ENCODE measurements at places on chromosomes 4 and X.

DNA sequence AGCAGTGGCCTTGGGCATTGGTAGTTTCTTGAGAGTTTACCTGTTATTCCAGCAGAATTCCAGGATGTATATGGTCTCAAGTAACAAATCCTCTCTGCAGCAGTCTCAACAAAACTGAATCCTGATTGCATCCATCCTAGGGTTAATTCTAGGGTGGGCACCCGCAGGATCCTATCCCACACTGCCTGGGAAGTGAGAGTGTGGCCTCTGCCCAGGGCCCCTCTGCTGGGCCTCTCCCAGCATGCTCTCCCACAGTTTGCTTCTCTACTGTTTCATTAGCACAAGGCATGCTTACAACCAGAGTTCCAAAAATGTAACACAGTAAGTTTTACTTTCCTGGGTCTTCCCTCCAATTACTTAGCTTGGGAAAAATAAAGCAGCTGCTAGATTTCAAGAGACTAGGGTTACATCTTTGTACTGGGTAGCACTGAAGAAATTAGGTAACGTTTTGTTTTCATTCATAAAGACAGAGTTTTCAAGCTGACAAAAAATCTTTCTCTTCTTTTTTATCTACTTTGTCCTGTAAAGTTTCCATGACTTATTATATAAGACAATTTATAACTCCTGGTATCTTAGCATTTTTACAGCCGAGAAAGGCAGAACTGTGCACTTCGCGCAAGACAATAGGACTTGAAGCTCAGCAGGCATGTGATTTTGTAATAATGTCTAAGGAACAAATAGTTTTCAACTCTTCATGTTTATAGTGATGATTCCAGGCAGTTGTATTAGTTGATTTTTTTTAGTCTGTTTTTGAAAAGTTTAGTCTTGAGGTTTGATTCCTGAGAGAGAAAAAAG is 131.2 kb upstream of the PCDH18 start:
- DNase-seq = no peak

DNA sequence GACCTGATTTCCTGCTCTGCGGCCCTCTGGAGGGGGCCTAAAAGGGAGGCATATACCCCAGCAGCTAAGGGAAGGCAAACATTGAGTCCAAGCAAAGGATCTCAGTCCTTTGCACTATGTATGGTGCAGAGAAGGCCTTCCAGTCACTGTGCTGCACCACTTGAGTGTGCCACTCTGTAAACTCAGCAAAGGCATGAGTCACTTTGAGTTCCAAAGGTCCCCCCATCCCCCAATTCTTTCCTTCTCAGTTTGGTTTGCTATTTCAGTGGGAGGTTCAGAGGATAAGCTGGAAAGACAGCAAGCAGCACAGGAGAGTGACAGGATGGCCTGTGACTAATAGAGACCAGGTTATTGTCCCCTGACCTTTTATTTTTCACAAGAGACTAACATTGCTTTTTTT is 131.3 kb downstream of the FHDC1 start:
- DNase-seq = no peak

DNA sequence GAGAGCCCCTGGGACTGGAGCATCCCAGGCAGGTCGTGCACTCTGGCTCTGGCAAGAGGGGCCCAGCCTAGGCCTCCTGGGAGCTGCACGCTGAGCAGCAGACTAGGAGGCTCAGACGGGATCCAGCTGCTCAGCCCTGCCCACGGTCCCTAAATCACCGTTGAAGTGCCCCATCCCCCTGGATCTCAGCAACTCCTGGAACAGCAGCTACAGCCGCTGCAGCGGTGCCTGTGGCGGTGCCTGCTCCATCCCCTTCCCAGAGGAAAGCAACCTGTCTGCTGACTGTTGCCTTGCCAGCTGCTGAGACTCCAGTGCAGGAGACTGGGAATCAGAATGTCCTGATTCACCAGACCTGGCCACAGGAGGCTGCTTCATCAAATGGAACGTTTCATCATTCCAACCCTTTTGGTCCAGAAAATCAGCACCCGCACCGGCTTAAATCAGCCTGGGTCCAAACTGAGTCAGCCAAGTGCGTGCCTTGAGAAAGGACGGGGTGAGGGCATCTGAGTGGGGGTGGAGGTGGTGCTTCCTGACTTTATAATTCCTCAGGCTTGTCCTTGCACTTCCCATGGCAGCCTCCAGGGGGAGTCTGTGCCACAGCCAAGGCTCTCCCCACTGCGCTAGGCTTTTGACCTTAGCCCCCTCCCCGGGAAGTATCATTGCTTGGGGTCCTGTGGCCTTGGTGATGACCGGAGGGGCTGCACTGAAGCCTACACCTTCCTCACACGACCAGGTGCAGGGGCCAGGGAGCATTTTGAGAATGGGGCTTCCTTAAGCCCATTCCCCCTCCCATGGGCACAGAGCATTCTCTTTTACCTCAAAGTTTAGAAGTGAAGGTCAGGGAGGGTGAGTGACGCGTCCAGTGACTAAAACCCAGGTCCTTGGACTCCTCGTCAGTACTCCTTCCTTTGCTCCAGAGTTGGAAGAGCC is 6.5 kb downstream of the ZNF185 start:
- DNase-seq = peak; percentile 35

DNA sequence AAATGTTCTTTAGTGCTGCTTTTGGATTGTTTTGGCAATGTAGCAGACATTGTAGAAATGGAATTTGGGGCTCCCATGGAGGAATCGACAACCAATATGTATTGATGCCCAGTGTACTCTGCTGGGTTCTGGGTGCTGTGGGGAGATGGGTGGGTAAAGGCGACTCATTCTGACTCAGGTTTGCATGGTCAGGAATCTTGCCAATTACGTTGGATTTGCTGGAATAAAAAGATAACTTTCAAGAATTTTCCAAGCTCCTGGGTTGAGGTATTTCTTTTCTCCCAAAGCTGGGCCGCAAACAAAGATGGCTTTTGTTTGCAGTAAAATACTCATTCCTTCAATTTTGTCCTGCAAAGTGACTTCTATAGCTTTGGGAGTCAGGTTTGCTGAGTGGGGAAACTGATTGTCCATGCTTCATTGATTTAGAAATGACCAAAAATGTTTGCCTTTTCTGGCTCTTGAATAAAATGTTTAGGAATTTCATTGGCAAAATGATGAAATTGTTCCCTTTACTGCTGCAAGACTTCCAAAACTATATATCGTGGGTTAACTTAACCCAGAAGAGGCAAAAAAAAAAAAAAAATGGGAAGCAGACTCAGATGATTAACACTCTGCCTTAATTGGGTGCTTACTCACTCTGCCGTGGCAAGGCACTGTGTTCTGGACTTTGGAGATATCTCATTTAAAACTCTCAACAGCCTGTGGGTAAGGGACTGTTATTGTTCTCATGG is 57.0 kb downstream of the RTL9 start:
- DNase-seq = no peak

DNA sequence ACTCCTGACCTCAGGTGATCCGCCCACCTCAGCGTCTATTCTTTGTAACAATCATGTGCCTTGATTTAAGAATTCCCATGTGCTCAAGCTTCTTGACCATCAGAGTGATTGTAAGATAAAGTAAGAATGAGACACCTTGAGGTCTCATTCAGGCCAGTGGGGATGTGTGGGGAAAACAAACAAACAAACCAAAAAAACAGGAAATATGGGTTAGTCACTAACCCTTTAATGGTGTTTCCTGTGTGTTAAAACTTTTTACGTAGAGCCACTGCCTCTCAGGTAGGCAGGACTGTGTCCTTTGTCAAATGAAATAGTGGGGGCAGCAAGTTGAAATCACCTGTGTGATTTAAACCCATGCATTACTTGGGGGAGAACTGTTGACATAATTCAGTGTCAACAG is 91.5 kb upstream of the DHRSX start:
- no peak for DNase-seq

DNA sequence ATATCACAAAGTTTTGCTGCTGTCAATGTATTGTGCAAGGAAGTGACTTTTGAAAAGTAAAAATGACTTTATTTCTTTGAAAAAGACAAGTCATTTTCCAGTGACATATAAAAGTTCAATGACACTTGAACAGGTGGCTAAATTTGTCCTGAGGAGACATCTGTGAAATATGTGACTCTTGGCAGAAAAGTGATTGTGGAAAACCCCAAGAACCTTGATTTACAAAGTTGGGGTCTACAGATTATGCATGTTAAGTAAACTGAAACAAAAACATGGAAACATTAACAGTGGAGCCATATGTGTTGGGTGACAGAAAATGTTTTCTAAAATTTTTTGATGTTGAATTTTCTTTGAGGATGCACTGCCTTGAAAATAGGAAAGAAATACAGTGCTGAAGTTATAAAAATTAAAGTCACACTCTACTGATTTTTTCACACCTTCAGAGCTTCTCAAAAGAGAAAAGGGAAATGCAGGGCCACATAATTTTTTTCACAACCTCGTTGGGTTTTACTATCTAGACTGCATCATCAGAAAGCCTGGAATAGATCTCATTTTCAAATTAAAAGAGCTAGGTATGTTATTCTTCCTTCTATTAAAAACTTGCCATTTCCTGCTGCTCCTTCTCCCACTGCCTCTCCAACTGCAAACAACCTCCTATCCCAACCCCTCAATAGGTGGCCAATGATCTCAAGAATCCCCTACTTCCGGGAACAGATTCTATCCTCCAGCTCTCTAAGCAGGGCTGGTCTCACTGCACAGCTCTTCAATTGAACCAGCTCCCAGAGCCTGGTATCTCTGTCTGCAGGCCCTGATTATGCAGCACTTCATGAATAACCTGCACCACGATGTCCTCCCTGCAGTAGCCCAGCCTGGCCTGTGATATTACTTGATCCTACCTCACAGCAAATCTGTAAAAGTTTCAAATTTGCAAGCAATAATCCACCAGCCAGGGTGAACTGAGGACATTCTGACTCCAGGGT is 570.8 kb upstream of the CPEB2 start:
- no peak for DNase-seq

DNA sequence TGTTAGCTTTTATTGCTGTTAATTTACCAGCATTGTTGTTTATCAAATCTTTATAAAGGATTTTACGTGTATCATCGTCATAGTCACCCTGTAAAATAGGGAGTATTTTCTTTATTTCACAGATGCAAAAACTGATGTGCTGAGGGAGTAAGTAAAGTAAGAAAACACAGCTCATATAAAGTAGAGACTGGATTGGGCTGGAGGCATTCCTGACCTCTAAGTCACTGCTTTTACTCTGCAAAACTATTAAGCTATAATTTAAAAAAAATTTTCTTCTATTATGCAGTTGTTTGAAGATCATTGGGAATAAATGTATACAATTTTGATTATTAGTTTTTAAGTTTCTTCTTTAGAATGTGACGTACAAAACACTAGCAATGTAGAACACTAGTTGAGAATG is 45.9 kb downstream of the NUDT6 start:
- no peak for DNase-seq

DNA sequence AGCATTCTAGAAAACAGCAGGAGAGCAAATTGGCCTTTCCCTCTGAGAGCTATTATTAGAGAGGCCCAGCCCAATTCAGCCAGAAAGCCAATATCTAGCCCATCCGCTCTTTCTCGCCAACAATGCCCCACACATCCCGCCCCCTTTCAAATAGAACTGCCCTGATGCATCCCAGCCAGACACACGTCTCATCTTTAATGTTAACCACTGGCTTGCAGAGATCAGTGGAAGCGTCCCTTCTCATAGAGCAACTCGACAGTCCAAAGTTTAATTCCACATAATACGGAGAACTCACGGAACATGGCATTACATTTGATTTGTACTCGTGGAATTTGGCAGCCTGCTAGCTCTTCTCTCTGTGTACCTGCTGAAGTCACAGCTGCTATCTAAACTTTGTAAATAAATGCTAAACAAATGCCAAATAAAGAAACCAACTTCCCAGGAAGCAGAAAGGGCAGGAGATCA is 304.4 kb downstream of the DHX15 start:
- DNase-seq = no peak

- no peak for DNase-seq
Measured at GRCh38 chrX:15786915-15787314, 3.4 kb upstream of the ZRSR2 start.

DNA sequence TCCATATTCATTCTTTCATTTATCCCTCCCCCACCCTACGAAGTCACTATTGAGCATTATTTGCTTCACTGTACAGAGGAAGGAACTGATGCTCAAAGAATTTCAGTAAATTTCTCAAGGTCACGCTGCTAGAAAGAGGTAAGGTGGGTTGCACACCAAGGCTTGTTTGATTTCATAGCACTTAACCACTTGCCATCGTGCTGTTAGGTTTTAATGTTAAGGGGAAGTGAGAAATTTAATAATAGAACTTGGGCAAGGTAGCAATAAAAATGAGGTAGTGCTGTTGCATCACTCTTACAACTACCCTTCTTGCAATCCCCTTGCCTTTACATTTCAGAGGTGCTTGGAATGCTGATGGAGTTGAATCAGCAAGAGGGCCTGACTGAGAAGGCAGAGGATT is 343.1 kb downstream of the MID1IP1 start:
- peak; percentile 6 for DNase-seq

GRCh38 chrX:7925867-7926472 is 1.2 kb downstream of the PNPLA4 start:
- DNase-seq = no peak

- no peak for DNase-seq
Measured at GRCh38 chr4:185999207-185999606, 69.7 kb upstream of the TLR3 start.

DNA sequence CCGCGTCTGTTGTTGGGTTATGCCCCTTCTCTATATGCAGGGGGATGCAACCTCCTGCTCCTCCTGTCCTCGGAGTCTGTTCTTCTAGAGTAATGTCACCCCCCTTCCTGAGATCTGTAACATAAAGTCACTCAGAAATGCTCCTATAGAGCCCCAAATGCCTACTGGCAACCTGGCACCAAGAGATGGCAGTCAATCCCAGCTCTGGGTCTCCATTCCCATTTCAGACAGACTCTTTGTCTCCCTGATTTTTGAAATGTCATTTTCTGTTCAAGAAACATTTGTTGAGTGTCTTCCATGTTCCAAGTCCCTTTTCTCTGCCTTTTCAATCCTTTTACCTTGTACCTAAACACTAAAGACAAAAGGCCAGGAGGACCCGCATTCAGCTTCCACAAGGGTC is 9.6 kb upstream of the PRDM8 start:
- DNase-seq = no peak

- no peak for DNase-seq
Measured at GRCh38 chr4:2458546-2459491, 10.1 kb upstream of the RNF4 start.

GRCh38 chr4:75858721-75859120 is 43.5 kb downstream of the PPEF2 start:
- DNase-seq = no peak

- DNase-seq = no peak
Measured at GRCh38 chrX:107323786-107324492, 117.5 kb downstream of the DNAAF6 start.

GRCh38 chr4:86357608-86358007 is 2.2 kb downstream of the MAPK10 start:
- DNase-seq = peak; percentile 34

- no peak for DNase-seq
Measured at GRCh38 chr4:8694226-8694625, 101.7 kb downstream of the CPZ start.

GRCh38 chrX:24148121-24148520 is 1.4 kb upstream of the ZFX start:
- no peak for DNase-seq

DNA sequence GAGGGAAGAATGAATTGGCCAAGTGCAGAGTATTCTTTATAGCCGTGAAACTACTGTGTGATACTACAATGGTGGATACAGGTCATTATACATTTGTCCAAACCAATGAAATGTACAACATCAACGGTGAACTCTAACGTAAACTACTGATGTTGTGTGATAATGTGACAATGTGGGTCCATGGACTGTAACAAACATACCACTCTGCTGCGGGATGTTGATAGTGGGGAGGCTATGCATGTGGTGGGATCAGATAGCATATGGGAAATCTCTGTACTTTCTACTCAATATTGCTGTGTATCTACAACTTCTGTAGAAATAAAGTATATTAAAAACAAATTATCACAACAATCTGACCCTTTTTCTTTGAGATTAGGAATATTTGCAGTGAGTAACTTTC is 101.1 kb downstream of the TEX13C start:
- no peak for DNase-seq
